ENCODE measurements at places on chromosomes 7 and 10.

DNA sequence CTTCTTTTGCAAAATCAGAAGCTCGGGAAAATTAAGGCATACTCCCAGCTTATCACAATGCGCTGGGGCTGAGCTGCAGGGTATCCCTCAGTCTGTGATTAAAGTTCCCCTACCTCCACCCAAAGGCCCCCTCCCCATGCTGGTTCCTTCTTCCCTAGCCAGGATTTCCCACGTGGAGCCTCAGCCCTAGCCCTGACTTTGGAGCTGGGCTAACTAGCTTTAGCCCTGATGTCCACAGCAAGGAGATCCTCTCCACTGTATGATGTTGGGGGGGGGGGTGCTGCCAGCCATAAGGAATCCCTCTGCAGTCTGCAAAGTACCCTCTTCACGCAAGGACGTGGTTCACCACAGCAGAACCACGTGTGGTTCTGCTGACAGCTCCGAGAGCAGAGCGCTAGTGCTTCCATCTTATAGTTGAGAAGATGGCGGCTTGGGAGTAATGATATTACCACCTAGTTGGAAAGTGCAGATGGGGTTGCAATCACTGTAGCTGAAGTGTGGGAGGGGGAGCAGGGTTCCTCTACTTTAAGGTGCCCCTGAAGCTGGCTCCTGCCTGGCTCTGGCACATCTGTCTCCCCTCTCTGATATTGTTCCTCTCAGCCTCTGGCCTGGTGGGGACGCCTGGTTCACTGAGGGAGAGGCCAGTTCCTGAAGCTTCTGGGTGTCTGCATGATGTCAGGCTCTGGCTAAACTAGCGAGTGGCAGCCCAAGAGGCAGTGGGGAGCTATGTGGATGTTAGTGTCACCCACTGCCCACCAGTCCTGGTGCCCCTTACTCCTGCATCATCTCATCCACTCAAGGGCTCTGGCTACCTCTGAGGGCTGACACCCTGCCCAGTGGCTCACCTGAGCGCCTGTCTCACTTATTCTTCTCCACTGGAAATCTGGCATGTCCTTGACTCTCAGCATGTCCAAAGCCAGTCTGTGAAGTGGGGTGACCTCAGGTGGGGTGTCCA is 270.7 kb downstream of the RPS24 start:
- no peak for DNase-seq

DNA sequence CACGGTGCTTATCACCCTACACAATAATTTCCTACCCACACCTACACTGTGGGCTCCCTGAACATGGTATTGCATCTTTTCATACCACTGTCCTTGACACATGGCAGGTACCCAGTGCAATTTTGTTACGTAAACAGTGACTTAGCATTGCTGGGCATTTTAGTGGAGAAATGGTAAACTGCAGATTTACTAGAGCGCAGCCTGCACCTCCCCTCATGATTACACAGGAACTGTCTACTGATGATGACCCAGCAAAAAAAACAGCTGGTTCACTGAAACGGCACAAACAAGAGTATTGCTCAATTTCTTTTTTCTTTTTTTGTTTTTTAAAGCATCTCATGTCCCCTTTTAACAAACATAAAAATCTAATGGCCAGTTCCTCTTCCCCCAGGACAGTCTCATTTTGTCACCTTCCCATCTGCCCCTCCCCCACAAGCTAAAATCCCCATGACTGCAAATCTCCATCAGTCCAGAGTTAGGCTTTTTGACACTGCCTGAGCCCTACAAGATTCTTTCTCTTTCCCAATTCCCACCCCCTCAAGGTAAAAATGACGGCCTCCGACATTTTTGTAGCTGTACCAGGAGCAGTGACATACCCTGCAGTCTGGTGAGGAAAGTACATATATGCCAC is 2.8 kb downstream of the ZNF746 start:
- DNase-seq, result no peak

DNA sequence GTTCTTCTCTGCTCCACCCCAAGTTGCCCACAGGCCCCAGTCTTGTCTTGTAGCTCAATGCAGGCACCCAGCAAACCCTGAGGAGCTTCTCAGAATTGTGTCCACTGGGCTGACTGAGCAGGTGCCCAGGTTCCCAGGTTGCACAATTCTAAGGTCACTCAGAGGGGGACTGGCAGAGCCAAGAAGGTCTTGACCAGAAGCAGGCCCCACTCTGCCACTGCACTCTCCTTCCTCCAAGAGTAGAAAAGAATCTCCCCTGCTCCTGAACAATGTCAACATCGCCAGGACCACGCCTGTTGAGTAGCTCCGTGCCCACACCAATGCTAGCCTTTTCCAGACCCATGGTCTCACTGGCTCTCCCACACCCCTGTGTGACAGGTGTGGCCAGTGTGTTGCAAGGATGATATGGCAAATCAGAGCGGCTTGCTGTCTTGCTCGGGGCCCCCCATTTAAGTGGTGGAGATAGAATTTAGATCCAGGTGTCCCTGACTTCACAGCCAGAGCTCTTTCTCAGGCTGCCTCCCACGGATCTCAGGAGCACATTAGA is 577 bp downstream of the LRRC18 start:
- DNase-seq, result no peak

GRCh38 chr7:142025896-142026295 is 30.2 kb downstream of the MGAM start:
- no peak for DNase-seq

GRCh38 chr7:7556852-7557251 is 9.8 kb upstream of the MIOS start:
- no peak for DNase-seq

All from glutamatergic neuron (in vitro differentiated cells).